Smooth muscle cell of bladder (primary cell): ENCODE measurements at places on chromosomes 7 and 10. TPM values are rescaled to one million over a fixed set of nuclear protein-coding genes. Genes with fewer than 3 reads are reported as not detected.

ASIC3 gene
- 0.14 and 0.37 TPM in 2 replicates for total RNA-seq

THSD7A gene
- 0.14 and 0.55 TPM in 2 replicates for total RNA-seq

GPER1 gene
- total RNA-seq = 1.00 and 1.5 TPM in 2 replicates

PALD1 gene
- total RNA-seq = under 0.01 and 0.37 TPM in 2 replicates

ADAMTS14 gene
- total RNA-seq = 5.5 and 10.6 TPM in 2 replicates
